ENCODE measurements at places on chromosomes 13 and 19. TPM values are rescaled to one million over a fixed set of nuclear protein-coding genes. Genes with fewer than 3 reads are reported as not detected.

DNA sequence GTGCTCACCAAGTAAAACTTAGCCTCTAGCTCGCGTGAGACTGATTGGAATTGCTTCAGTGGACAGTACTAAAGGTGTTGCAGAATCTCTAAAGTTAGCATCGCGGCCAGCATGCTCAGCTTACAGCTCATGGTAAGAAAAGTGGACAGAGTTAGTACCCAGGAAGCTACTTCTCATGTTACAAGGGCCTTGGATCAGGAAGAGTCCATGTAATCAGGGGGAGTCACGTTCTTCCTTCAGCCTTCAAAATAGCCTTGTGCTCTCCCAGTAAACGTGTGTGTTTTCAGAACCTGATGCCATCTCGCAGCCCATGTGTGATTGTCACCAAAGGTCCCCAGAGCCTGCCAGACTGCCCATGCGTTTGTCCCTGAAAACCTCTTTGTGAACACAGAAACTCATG is 195.8 kb upstream of the RNF113B start:
- no peak for DNase-seq

- no peak for DNase-seq
Measured at GRCh38 chr13:22777207-22777606, 403.6 kb upstream of the SGCG start.

The ATP4A gene
- not detected for polyA plus RNA-seq

GRCh38 chr13:35995136-35995535 is 136.0 kb downstream of the DCLK1 start:
- DNase-seq = no peak

GRCh38 chr19:18488838-18489626 is 32.8 kb downstream of the ELL start:
- DNase-seq = no peak

- DNase-seq = no peak
Measured at GRCh38 chr19:1220477-1220930, 14.9 kb downstream of the STK11 start.

DNA sequence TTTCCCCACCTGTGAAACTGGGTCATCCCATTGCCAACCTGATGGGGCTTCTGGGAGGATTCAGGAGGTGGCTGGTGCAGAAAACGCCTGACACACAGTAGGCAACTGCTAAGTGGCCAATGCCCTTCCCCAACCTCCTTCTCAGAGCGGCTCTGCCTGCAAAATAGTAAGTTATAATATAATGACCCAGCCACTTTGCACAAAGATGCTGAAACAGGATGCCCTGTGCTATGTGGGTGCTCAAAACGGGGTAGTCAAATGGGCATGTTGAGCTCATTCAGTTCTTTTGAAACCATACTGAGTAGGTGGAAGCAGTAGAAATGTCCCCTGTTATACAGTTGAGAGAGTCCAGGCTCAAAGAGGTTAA is 507 bp downstream of the MARCHF2 start:
- no peak for DNase-seq

DNA sequence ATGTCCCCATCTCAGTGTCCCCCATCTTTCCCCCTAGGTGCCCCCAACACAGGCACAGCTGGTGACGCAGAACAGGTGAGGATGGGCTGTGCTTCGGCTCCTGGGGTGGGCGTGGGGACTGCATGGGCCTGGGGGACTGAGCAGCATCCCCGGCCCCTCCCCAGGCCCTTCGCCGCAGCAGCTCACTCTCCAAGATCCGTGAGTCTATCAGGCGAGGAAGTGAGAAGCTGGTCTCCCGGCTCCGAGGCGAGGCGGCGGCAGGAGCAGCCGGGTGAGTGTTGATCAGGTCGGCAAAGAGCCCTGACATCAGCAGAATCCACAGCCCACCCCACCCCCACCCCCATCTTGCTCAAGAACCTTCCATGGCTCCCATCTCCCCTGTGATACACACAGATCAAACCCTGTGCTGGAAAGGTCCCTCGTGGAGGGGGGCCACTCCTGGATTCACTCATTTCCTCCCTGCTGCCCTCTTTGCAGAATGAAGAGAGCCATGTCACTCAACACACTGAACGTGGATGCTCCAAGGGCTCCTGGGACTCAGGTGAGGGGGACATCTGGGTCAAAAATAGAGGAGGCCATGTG is 10.0 kb downstream of the KLC3 start:
- no peak for DNase-seq

GRCh38 chr13:64529874-64530485 is 2700.2 kb downstream of the PCDH9 start:
- no peak for DNase-seq

The GNA15 gene
- polyA plus RNA-seq = 0.69 TPM

The VAV1 gene
- polyA plus RNA-seq = 0.91 TPM

DNA sequence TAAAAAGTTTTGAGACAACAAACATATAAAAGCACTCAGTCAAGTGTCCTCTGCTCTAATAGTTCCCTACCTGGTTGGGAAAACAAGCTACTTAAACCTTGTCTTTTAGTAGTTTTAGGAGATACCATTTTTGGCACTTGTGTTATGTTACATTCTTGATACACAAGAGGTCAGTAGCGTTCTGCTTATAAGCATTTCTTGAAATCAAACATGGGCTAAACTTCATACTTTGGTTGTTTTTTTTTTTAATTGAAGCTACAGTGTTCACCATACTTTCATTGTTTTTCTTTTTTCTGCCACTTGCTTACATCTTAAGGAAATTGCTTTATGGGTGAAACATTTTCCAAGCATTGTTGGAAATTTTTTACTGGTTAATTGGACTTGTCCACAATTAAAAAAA is 12.9 kb downstream of the NHLRC3 start:
- no peak for DNase-seq

- DNase-seq = no peak
Measured at GRCh38 chr13:45297456-45298205, 43.4 kb downstream of the TPT1 start.

The PCDH17 gene
- polyA plus RNA-seq = 0.61 TPM

Measured in heart left ventricle (tissue), 16 donors.